NCI-H2081 (cell line): ENCODE measurements at places on chromosomes 5 and 9.

GRCh38 chr9:14893280-14893679, 16.9 kb downstream of the FREM1 start:
- no peak for DNase-seq

- no peak for DNase-seq
These were observed 170.8 kb upstream of the RGMB start for GRCh38 chr5:98602534-98603112.

- DNase-seq = no peak
These were observed 5.5 kb upstream of the LOX start for GRCh38 chr5:122083535-122083934.

DNA sequence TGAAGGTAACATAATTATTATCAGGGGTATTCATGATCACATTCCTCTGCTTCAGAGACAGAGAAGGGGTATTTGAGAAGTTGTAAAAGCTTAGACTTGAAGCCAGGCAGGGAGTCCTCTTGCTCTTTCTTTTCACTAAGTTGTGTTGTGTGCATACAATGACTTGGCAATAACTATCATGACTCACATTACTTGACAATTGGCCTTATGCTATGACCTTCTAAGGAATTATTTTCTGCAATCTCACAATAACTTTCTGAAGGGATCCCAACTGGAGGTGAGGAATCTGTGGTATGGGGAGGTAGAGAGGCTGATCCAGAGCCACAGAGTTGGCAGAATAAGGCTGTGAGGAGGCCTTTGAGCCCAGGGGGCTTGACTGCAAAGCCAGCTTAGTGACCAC, 622.3 kb downstream of the MTRR start:
- no peak for DNase-seq

- no peak for DNase-seq
These were observed 69.3 kb downstream of the DTWD2 start for GRCh38 chr5:118919016-118919415.

- no peak for DNase-seq
These were observed 59.8 kb upstream of the RFX3 start for GRCh38 chr9:3585606-3586005.

GRCh38 chr9:98533866-98534265, 174.9 kb downstream of the GABBR2 start:
- no peak for DNase-seq

- DNase-seq = no peak
These were observed 169.6 kb downstream of the TSSK1B start for GRCh38 chr5:113265190-113265589.

DNA sequence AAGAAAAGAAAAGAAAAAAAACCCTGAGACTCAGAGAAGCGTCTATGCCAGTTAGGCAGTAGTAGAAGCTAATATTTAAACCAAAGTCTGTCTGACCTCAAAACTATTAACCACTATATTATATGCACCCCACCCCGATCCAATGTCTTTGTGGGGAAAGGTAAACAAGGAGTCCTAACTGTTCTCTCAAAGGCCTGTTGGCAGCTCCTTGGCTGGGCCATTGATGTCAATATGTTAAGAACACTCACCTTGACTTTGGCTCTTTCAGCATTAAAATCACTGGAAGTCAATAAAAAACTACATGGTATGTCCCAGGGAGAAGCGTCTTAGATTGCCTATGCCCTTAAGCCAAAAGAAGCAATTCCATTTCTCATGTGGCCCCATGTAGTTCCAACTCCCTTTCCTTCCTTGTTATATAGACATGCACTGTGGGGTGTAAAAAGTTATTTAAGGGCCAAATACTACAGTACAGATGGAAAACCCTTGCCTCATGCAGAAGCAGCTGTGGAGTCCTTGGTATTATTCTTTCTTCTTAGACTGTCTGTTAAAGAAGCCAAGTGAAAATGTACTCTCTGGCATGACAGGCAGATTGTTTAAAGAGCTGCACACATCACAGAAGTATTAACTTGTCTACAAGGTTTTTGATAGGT, 308.6 kb upstream of the RPS23 start:
- no peak for DNase-seq

GRCh38 chr5:74556631-74557595, 83.6 kb downstream of the ENC1 start:
- no peak for DNase-seq

DNA sequence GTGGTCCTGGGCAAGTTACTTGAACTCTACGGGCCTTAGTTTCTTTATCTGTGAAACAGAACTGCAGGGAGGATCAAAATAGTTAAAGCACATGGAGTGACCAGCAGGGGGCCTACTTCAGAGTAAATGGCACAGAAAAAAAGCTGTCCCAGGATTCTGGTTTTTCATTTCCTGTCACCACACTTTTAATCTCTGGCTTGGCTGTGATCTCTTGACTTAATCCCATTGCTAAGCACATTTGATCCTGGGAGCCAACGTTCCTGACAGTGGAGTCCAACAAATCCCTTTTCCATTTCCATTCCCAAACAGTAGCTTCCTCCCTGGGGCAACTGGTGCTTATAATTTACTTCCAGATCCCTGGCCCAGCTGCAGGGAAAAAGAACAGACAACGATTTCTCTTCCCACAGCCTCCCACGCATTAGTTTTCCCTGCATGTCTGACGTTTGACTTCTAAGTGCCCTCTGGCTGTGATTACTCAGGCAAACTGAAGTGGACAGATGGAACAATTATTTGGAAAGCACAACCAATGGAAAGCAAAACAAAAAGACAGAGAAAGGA, 136.5 kb upstream of the STK32A start:
- peak; percentile 44 for DNase-seq

DNA sequence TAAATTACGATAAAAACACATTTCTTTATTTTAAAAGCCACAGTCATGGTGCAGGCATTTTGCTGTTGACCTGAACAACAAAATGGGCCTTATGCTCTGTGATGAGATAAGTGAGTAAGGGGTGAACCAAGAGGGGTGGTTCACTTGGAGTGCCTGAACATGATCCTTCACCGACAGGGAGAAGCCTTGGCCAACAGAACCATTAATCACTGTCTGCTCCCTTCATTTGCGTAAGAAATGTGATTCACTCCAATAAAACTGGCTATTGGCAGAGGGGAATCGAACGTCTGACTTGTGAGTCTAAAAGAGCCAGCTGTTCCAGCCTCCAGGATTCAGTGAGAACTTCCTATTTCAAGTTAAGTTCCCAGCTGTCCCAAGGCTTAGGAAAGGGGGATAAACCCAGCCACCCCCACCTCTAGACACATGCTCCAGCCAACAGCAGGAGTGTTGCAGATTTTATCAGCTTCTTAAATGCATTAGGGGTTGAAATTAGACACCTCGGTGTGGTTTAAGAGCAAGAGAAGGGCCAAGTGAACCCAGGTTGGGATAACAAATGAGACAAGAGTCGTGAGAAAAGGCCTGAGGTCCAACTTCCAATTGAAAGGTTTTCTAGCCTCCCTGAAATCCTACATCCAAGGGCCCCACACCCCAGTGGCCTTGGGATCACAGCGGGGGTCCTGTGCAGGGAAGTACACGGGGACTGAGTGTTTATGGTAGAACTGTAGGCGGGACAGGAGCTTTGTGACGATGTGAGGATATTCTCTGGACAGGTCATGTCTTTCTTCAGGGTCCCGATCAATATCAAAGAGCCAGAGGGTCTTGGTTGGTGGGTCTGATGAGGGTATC, 131.4 kb upstream of the LHFPL2 start:
- no peak for DNase-seq
